ENCODE measurements at places on chromosomes 11 and 22. TPM values are rescaled to one million over a fixed set of nuclear protein-coding genes. Genes with fewer than 3 reads are reported as not detected.

- DNase-seq, result no peak
- H3K4me3 ChIP-seq, result no peak overlapping the region
- H3K27me3 ChIP-seq, result no peaks in the 10 kb centered on the region
- H3K36me3 ChIP-seq, result no peaks in the 10 kb centered on the region
- no peak overlapping the region for H3K27ac ChIP-seq
Measured at GRCh38 chr11:58286249-58286648, 18.2 kb upstream of the OR10W1 start.

DNA sequence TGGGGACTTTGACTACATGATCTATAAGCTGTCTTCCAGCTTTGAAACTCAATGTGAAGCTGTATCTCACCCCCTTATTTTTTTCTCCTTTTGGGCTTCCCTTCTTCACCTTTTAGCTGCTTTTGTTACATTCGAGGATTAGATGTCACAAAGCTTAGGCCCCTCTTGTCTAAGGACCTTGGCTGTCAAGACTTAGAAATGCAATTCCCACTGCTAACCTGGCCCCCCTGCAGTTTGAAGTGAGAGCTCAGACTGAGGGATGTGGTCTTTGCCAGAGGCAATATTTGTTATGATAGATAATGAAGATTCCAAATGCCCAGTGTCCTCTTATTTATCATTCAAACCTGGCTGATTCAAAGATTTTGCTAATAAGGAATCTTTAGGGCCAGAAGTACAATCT lies 128.3 kb downstream of the ARL14EP start:
- H3K4me3 ChIP-seq, result no peak overlapping the region
- H3K4me1 ChIP-seq, result no peaks in the 10 kb centered on the region
- H3K36me3 ChIP-seq, result no peaks in the 10 kb centered on the region
- no peak for DNase-seq
- no peak overlapping the region for H3K27ac ChIP-seq

- no peaks in the 10 kb centered on the region for H3K36me3 ChIP-seq
- no peak for DNase-seq
- H3K27me3 ChIP-seq, result no peaks in the 10 kb centered on the region
- H3K4me3 ChIP-seq, result no peak overlapping the region
Measured at GRCh38 chr11:46808799-46809431, 37.2 kb downstream of the CKAP5 start.

DNA sequence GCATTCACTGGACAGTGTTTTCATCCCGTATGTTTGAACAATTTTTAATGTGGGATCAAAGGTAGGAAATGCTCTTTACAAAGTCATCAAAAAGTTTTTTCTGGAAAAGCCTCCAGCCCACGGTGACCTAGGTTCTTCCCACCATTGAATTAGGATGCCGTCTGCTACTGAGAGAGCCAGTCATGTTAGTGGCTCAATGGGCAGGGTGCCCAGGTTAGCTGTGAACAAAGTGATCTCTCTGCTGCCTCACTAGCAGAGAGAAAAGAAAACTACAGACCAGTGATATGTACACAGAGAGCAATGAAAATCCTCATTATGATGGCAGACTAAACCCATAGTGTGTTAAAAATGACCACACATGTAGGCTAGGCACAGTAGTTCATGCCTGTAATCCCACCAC lies 32.4 kb downstream of the KCNQ1 start:
- no peaks in the 10 kb centered on the region for H3K36me3 ChIP-seq
- H3K27me3 ChIP-seq, result no peaks in the 10 kb centered on the region
- H3K4me3 ChIP-seq, result no peak overlapping the region
- H3K4me1 ChIP-seq, result peaks cover 12% of the 10 kb centered on the region
- no peak overlapping the region for H3K27ac ChIP-seq
- DNase-seq, result no peak

DNA sequence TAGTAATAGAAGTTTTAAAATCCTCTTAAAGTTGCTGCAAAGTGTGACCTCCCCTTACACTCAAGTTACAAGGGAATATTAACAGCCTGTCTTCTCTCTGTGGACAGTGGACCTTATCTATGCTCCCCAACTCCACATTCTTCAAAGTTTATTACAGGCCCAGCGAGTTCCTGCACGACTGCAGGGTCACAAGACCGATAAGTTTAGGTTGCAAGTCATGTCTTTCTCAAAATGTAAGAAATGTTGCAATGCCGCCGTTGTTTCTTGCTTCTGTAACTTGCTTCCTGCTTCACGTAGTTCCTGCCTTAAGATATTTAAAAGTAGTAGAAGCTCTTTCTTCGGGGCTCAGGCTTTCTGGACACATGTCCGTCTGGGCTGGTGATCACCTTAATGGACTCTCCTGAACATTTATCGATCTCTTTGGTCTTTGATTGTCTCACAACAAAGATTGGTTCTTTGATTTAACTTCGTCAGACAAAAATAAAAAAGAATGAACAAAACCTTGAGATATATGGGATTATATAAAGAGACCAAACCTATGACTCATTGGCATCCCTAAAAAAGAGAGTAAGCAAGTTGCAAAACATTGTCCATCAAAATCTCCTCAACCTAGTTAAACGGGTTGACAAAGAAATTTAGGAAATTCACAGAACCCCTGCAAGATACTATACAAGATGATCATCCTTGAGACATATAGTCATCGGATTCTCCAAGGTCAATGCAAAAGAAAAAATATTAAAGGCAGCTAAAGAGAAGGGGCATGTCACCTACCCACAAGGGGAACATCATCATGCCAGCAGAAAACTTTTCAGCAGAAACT lies 45.4 kb upstream of the GLYAT start:
- H3K27ac ChIP-seq, result no peak overlapping the region
- no peaks in the 10 kb centered on the region for H3K27me3 ChIP-seq
- no peaks in the 10 kb centered on the region for H3K36me3 ChIP-seq
- H3K4me3 ChIP-seq, result no peak overlapping the region
- no peak for DNase-seq

DNA sequence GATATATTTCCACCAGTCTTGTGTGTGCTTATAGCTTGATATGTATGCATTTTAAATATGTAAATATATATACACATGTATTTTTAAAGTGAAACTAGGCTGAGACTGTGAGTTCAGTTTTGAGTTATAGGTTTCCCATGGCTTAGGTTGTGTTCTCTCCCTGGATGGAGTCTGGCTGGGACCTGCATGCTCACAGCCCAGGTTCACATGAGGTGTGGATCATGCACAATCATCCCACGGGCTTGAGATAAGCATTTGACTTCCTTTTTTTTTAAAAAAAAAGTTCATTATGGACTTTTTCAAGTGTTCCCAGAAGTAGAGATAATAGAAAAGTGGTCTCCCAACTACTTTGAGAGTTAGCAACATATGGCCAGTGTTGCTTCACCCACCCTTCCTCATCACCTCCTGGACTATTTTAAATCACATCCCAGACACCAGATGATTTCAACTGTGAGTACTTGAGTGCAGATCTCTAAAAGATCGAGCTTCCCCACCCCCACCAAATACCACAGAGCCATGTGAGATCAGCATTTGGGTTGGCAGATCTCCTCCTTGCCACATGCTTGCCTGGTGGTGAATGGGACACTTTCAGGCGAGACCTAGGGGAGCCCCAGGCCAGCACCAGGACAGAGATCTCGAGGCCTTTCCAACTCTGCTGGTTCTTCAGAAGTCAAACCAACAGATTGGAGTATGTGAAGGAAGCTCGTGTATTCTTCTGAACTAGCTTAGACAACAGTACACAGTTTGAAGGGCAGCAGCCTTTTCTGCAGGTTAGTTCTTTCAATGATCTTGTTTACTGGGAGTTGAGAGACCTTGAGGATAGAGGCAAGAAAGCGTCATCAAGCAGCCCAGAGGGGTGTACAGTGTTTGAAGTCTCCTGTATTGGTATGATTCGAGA lies 15.9 kb downstream of the MED15 start:
- peak overlapping the region; percentile 2 for H3K27ac ChIP-seq
- H3K4me3 ChIP-seq, result no peak overlapping the region
- peaks cover 4% of the 10 kb centered on the region for H3K36me3 ChIP-seq
- no peak for DNase-seq

P2RX3 gene
- total RNA-seq, result not detected

KIRREL3 gene
- total RNA-seq, result 0.26 TPM

OR4A16 gene
- total RNA-seq, result not detected

CHRM4 gene
- not detected for total RNA-seq

NPAS4 gene
- not detected for total RNA-seq

MOV10L1 gene
- not detected for total RNA-seq

Measured in body of pancreas (tissue), 4 donors.